ENCODE measurements at places on chromosomes 2 and 18.

- DNase-seq = no peak
Measured at GRCh38 chr2:100780203-100781008, 39.5 kb upstream of the NPAS2 start.

GRCh38 chr18:48074929-48075706 is 144.7 kb upstream of the SMAD2 start:
- DNase-seq = no peak

DNA sequence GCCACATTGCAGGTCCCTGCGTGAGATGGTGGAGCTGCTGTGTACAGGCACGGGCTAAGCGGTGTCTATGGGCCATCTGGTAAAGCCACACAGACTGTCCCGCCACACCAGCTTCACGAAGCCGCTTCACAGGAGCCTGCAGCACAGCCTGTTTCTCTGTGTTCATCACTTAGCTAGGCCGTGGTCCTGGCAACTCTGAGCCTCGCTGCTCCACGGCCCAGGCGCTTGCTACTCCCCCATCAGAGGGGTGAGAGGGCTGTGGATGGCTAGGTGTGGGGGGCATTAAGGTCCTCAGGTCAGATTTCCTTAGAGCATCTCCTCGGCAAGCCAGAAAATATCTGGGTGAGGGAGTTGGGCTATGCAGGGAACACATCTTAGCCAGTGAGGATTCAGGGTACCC is 225.7 kb downstream of the GLI2 start:
- DNase-seq = no peak

DNA sequence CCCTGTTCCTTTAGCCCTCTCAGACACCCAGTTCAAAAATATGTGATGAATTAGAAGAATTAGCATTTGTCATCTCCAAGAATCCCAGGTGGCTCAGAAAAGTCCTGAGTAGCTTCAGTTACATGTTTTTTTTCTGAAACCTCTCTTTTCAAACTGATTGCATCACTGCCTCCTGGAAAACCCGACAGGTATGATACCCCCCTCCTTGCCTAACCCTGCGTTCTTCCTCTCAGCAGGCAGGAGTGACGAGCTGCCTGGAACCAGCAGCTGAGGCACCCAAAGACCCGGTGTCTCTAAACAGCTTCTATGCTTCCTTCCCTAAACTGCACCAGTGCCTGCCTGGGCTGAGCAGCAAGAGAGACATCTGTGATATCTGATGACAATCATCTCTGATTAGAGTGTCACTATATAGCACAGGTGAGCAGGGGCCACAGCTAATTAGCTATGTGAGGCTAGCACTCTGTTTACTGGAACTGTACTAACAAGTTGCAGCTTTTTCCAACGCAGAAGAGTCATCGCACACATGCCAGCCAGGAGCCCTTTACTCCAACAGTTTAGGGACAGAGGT is 376.4 kb upstream of the ATP5MC3 start:
- DNase-seq = no peak

- DNase-seq = no peak
Measured at GRCh38 chr2:226575928-226576327, 223.7 kb downstream of the IRS1 start.

GRCh38 chr2:232908695-232909094 is 38.6 kb downstream of the SNORC start:
- DNase-seq = no peak

DNA sequence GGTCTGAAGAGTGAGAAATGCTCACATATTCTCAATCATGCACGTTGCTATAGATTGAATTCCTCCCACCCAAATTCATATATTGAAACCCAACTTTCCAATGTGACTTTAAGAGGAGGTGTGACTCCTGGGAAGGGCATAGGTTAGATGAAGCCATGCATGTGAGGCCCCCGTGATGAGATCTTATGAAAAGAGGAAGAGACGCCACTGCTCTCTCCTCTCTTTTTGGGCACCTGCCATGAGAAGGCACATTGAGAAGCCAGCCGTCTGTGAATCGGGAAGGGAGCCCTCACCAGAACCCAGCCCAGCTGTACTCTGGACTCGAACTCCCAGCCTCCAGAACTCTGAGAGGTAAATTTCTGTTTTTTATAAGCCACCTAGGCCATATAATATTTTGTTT is 842.6 kb upstream of the SALL3 start:
- no peak for DNase-seq

DNA sequence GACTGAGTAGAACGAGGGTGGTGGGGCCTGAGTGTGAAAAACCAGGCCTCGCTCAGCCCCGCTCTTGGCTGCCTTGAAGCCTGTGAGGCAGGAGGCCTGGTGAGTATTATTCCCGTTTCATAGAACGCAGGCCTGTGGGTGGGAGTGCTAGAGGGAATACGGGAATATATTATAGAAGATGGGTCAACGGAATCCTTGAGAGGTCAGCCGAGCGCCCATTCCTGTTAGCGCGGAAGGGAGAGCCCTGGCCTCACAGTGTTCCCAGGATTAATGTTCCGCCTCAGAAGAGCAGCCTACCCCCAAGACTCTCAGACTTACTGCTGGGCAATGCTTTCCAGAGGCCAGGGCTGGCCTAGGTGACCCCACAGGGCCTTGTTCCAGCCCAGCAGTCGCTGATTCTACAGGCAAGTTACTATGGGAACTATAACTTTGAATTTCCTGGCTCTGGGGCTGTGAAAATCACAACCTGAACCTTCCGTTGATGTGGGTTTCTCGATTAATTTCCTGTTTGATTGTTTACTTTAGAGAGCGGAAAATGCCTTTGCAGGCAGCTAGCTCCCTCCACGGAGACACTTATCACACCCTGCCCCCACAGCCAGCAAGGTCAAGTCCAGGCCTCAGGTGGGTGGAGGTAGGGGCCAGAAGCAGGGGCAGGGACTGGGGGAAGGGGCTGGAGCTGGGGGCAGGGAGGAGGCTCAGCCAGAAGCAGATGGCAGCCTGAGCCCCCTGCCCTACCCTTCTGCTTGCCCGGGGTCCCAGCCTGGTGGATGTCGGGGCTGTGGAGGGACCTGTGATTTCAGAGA is 108.3 kb downstream of the SMAD7 start:
- DNase-seq = peak; percentile 51

DNA sequence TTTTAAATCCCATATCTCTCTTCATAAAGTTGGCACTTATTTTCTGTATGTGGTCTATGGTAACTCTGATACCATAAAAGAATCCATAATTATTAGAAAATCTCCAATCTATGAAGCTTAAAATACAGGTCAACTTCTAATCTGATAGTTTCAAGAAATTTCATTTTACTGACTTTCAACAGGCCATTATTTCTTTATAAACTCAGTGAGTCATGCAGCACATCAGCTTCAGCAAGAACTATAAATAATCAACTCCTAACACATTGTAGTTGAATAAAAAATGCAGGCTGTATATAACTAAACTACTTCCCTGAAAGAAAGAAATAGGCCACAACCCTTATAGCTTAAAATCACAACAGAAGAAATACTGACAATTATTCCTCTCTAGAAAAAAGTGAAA is 204.3 kb upstream of the CCDC150 start:
- DNase-seq = no peak

All from T-cell (primary cell).